ENCODE measurements at places on chromosomes 4 and X.
A peak's percentile ranks its signal among the peaks of the same experiment; 100 is the strongest.

- DNase-seq = peak; percentile 6
These were observed 62.9 kb downstream of the ANAPC4 start for GRCh38 chr4:25439918-25440477.

DNA sequence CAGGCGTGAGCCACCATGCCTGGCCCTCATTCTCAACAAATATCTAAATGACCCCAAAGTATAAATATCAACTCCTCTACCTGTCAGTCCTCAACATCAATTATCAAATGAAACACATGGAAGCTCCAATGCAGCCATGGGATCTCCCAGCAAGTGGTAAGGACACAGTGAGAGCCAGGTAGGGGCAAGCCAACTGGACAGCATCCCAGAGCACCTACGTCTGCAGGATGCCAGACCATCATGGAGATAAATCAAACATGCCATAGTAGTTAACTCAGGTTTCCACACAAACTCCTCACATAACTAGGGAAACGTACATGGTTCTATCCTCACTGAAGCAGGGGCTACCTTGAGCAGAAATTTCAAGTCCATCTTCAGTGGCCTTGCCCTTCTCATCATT, 159.9 kb upstream of the MED14 start:
- DNase-seq = no peak

DNA sequence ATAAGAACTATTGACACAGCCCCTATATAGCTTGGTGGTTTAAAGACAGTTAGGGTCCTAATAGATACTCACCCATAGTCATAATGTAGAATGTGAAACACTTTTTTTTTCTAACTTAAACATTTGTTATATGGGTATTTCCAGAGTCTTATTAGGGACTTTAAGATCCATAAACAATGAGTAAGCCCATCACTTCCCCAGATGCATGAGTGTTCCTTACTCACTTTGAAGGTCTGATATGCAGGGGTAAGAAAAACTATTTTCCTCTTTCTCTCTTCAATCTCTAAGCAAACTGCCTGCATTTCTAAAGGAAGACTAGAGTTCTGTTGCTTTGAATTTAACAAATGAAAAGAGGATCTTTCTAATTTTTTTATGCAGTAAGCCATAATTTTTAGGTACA, 443.6 kb upstream of the PITX2 start:
- DNase-seq = no peak

GRCh38 chr4:25788703-25789238, 74.0 kb downstream of the SEL1L3 start:
- DNase-seq = no peak

DNA sequence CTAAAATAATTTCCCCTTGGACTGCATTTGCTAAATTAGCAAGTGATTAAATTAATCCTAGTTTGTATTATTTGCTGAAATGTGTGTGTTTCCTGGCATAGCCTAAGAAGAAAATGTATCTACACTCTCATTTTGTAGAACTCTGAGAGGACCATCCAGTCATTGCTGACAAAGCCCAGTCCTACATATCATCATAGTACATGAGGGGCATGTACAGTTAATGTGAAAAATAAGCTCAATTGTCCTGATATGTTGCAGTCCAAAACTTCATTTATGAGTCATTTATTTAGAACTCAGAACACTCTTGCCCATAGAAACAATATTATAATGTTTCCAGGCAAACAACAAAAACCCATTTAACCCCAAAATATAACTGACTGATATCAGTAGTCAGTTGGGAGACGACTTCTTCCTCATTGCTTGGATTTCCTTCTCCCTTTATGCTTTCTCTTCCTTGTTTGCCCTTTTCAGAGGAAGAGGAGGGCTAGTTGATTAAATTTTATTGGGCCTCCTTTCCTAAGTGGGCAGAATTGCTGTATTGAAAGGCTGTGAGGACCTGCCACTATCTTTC, 26.9 kb upstream of the BBS12 start:
- no peak for DNase-seq

DNA sequence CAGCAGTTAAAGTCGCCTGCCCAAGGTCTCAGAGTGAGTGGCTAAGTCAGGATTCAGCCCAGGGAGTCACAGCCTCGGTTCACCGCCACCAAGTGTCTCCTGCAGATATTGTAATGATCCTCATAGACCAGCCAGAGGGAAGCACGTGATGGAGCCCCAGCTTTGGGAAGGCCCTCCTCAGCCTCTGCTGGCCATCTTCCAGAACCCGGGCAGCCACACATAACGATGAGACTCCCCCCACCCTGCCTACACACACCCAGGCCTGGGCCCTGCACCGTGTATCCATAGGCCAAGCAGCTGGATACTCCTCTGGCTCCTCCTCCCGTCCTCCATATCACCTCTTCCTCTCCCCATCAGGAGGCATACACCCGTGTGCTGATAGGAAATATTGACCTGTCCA, 19.6 kb upstream of the SASH3 start:
- DNase-seq = no peak

DNA sequence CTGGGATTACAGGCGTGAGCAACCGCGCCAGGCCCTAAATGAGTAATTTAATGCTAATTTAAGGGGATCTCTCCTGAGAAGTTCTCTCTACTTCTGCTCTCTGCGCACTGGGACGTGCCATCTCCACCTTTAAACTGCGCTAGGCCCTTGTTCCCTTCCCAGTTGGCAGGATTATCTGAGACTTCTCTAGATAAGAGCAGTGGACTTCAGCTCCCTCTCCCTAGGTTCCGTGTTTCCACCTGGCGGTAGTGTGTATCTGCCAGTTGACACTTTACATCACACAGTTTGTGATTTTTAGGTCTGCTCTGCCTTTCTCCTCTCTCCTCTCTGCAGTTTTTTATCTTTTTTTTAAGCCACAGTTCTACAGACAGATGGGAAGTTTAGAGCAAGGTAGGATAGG, 40.2 kb downstream of the ARHGAP10 start:
- DNase-seq = no peak

DNA sequence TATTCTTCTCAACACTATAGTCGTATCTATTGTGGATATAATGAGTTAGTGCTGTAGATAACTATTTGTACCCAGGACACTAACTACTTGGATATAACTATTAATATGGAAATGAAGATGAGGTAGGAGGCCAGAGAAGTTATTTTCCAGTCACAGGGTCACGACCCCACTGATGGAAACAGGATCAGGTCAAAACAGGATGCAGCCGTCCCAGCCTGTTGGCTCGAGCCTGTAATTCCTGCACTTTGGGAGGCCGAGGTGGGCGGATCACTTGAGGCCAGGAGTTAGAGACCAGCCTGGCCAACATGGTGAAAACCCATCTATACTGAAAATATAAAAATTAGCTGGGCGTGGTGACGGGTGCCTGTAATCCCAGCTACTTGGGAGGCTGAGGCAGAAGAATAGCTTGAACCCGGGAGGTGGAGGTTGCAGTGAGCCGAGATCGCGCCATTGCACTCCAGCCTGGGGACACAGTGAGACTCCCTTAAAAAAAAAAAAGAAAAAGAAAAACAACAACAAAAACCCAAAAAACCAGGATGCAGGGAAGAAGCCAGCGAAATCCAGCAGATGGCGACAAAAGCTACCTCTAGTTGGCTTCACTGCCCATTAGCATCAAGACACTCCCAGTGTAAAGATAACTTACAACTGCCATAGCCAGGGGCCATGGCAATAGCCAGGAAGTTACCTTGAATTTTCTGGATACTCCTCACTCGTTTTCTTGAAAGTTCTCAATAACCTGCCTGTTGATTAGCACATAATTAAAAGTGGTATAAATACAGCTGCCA, 37.9 kb upstream of the NKAP start:
- DNase-seq = no peak

GRCh38 chrX:3940000-3940610, 226.7 kb upstream of the PRKX start:
- no peak for DNase-seq

DNA sequence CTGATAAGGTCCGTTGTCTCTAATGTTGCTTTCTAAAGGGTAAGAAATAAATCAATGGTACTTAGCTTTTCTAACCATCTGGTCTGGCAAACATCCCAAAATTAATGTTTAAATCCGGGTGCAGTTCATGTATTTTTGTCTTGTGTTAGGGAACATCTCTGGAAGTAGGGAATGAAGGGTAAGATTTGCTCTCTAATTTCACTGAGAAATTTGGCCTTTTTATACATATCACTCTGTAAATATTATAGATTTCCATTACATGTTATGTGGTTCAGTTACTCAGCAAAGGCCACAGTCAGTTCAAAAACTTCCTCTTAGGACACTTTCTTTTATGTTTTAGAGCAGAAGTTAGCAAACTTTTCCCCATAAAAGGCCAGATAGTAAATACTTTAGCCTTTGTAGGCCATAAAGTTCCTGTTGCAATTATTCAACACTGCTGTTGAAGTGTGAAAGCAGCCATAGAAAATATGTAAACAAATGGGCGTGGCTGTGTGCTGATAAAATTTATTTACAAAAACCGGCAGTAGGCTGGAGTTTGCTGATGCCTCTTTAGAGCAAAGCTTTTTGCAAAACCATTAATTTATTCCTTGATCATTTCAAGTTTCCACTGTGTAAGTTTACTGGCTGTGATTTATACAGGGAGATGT, 218.1 kb downstream of the ANTXR2 start:
- DNase-seq = no peak

DNA sequence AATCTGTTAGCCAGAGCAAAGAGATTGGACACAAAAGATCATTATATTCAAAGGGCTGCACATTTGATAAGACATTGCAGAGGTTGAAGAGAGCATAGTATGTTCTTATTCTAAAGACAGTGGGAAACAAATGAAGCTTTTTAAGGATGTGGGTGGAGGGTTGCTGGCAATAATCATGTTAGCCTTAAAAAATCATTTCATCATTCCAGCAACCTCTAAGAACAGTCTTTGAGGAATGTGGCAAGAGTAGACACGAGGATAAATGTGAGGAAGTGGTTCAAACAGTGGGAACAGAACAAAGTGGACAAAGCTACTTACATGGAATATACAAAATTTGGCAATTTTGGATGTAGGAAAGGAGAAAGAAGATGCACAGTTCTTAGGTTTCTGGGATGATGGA, 167.3 kb upstream of the SPRY1 start:
- no peak for DNase-seq

GRCh38 chr4:123204737-123205136, 191.9 kb upstream of the SPRY1 start:
- no peak for DNase-seq

- DNase-seq = no peak
These were observed 958.1 kb upstream of the GRID2 start for GRCh38 chr4:91345632-91346031.

DNA sequence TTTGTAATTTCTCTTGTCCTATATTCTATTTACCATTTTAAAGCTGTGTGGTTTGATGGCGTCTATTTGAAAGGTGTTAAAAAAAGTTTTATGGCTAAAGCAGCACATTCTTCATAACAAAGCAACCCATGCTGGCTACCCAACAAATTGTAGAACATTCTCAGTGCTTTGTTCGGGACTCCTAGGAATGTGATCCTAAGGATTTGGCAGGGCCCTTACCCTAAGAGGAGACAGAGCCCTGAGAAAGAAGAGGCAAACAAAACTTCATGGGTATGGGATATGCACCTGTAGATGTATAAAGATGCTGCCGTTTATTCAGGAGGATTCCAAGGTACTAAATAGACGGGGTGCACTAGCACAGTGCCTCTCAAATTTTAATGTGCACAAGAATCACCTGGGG, 370.8 kb upstream of the DIPK2B start:
- DNase-seq = no peak

GRCh38 chr4:1084796-1085403, 28.5 kb downstream of the RNF212 start:
- DNase-seq = no peak

- DNase-seq = no peak
These were observed 3.6 kb upstream of the GPR173 start for GRCh38 chrX:53044995-53045394.

DNA sequence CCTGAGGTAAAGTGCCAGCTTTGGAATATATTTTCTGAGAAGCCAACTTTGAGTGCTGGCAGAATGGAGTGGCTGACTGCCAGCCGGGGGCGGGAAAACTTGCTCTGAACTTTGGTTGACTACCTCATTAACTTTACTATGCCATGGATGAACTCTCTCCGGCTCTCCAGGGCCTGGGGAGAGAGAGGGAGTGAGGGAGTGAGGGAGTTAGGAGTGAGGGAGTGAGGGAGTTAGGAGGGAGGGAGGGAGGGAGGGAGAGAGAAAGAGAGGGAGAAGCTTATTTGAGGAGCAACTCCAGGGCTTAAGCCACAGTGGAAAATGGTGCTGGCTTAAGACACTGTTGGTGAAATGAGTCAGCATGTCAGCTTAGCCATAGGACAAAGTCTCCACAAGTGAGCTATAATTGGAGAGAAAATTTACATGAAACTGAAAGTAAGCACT, 280.9 kb upstream of the RPS6KA3 start:
- no peak for DNase-seq

DNA sequence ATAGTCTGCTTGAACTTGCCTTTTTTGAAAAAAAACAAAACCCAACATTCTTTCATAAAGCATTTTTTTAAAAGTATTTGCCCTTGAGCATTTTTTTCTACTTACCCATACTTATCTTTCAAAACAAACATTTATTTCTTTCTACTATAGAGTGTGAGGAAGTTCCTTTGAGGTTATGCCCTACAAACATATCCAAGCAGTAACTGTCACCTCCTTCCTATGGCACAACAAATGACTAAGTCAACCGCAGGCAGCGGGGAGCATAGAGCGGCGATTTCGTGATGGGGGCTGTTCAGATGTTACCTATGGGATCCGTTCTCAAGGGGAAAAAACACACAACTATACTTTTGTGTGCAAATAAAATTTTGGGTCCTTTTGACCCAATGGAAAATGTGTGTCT, 19.4 kb downstream of the SPRY1 start:
- DNase-seq = peak; percentile 5

GRCh38 chrX:11996810-11997209, 141.5 kb upstream of the FRMPD4 start:
- DNase-seq = no peak

GRCh38 chr4:175540732-175541131, 271.3 kb downstream of the GPM6A start:
- DNase-seq = no peak

Measured in stimulated activated CD8-positive, alpha-beta memory T cell treated with anti-CD3 and anti-CD28 coated beads, Interleukin-7, amount 100 ng/mL, for 1 hour (primary cell).